ENCODE measurements at places on chromosomes 3 and 15.

GRCh38 chr15:32870240-32871033, 152.6 kb downstream of the GREM1 start:
- no peak for DNase-seq

- no peak for DNase-seq
Observed at GRCh38 chr3:14440531-14441239, 38.3 kb downstream of the SLC6A6 start.

DNA sequence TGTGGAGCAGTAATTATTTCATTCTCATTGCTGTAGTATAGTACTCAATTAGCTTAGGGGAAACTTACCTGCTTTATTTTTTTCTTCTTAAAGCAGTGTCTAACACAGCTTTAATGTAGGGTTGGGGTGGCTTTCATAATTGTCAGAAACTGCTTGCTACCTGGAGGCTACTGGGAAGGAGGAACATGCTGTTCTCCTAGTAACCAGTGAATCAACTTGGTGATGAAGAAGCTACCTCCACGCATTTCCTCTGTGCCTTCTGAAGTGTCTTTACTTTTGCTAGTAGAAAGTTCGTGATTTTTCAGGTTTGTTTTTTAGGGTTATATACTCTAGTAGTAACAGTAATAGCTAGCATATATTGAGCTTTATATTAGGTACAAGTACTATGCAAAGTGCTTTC, 11.5 kb downstream of the FEM1B start:
- DNase-seq = no peak

- DNase-seq = no peak
Observed at GRCh38 chr15:55494931-55495330, 13.1 kb downstream of the DNAAF4 start.

GRCh38 chr3:104598848-104599511, 767.7 kb upstream of the ALCAM start:
- DNase-seq = no peak

- no peak for DNase-seq
Observed at GRCh38 chr3:89025185-89025584, 82.2 kb upstream of the EPHA3 start.

- peak; percentile 65 for DNase-seq
Observed at GRCh38 chr15:65071381-65071811, 3.6 kb upstream of the RASL12 start.

DNA sequence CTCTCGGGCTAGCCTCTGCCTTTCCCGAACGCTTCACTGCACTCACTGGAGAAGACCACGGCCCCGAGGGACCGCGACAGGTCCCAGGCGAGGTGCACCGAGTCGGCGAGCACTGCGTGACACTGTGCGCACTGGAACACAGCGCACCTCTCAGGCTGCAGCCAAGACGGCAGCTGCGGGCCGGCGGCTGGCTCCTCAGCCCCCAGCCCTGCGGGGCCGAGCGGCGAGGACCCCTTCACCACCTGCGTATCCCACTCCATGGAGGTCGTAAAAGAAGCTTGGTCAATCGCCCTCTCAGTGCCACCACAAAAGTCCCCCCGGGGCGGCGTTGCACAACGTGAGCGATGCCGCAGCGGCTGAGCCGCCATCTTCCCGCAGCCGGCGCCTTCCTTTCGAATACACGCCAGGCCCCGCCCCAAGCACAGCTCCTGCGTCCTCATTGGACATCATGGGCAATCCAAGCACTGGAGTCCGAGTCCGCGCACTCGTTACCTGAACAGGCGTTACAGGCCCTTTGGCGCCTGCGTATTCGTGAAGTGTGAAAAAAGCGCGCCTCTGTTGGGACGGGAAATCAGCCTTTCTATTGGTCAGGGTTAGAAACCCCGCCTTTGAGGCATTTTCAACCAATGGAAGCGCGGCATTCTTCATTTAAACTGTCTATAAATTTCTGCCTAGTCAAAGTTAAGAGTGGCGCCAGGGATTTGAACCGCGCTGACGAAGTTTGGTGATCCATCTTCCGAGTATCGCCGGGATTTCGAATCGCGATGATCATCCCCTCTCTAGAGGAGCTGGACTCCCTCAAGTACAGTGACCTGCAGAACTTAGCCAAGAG, at the start of the genes NUSAP1 and OIP5:
Gene NUSAP1, plus strand, starts transcription at position 688 of the 832 bp plus-strand sequence. Its CDS starts 77 bp downstream, at position 765.
Gene OIP5, minus strand, starts transcription at position 398 of the 832 bp plus-strand sequence. Its CDS starts 30 bp downstream, at position 368.
- peak; percentile 99 for DNase-seq

DNA sequence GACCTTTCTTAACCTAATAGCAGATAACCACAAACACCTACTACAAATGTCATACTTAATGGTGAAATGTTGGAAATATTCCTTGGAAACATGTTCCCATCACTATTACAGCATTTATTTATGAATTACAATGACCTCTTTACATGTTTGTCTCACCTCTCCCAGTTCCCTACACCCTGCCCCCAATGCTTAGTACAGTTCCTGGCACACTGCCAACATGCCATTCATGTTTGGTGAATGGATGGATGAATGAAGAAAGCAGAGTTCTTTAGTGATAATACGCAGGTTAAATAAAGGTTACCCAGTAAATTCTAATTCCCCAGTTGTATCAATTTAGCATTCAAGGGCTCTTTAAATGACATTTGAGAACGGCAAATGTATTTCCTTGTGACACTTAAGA, 259.9 kb upstream of the ATP11B start:
- DNase-seq = no peak

- DNase-seq = no peak
Observed at GRCh38 chr15:49122541-49123062, 32.8 kb downstream of the COPS2 start.

- no peak for DNase-seq
Observed at GRCh38 chr3:89246326-89246725, 138.9 kb downstream of the EPHA3 start.

DNA sequence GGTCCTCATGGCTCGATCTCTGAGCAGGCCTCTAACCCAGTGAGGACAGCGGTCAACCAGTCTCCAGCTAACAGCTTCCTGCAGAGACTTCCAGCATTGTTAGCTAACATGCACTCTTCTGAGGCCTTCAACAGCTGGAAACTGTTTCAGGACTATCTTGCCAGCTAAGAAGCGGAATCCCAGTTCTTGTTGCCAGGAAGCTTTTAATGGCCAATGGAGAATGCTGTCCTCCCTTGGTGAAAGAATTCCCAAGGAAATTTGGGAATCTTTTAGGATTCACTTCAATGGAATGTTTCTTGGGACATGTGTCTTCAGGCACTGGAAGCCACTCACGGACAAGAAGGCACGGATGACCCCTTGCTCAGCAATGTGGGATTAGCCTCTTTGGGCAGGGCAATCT, 91.7 kb downstream of the CEMIP start:
- DNase-seq = no peak
